ENCODE measurements at places on chromosomes 5 and 9.

GRCh38 chr5:60490597-60491166 lies 209.3 kb downstream of the DEPDC1B start:
- DNase-seq = no peak

DNA sequence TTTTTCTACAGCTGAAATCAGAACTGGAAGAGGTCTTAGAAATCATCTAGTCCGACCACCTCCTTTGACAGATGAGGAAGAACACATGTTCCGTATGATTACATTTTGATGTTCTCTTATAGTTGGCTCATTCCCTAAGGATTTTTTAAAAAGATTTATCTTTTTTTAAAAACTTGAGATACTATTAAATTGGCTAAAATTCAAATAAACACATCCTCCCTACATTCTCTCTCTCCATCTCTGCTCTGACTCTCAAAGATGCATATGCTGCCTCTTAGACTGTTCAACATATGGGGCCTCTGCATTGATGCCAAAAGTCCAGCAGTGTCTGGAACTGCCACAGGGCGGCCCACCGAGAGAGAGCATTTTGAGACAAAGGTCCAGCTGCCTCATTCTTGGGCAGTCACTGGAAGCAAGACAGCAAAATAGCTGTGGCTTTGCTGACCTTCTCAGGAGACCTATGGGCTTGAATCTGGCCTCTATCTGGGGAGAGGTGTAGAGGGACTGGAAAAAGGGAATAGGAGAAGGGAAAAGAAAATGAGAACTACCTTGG lies 12.8 kb upstream of the TSSK1B start:
- no peak for DNase-seq

DNA sequence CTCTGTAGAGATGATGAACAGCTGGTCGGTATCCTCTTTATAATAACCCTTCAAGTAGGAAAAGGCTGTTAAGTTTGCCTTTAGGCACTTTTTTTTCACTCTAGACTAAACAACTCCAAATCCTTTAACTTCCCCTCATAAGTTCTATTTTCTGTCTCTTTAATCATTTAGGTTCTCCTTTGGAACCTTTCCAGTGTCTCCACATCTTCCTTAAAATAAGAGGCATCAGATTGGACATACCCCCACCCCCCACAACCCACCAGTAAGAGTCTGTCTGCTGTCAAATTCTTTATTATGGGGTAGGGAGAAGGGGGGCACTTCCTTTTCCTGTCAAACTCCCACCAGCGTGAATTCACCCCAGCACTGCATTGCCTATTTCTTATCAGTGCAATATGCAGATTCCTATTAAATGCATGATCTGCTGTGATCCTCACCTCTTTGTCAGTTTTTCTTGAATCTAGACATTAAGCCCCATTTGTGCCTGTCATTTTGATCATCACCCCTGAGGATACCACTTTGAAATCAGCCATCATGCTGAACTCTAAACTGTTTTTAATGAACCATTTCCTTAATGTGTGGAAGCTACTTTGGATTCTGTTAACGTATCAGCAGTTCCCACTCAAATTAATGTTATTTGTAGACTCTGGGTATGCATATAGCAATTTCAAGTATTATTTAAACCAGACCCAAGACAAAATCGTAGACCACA lies 212.2 kb downstream of the PDZD2 start:
- DNase-seq = no peak

- DNase-seq = no peak
Measured at GRCh38 chr5:11047030-11047429, 286.0 kb upstream of the DAP start.

GRCh38 chr5:142789206-142789605 lies 19.0 kb downstream of the ARHGAP26 start:
- DNase-seq = no peak

GRCh38 chr5:79122973-79123372 lies 11.4 kb downstream of the BHMT start:
- no peak for DNase-seq

- no peak for DNase-seq
Measured at GRCh38 chr9:105226055-105226454, 18.4 kb upstream of the SLC44A1 start.

- DNase-seq = no peak
Measured at GRCh38 chr5:132557478-132558172, 848 bp downstream of the RAD50 start.

DNA sequence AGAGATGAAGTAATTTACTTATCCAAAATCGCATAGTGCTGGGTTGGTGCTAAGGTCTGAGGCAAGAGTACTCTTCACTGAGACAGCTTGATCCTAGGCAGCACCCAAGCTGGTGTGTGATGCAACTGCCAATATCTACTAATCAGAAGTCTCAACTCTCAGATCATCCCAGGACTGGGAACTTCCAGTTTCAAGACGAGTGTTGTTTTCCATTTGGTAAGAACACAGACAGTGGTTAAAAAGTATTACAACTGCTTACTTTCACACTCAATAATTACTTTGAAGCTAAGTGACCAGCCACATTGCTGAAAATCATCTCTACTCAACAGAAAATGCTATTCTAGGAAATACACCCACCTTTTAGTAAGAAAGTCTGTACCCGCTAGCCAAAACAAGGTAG lies 45.3 kb downstream of the FBXW11 start:
- DNase-seq = no peak

GRCh38 chr5:77222722-77223121 lies 12.2 kb downstream of the PDE8B start:
- DNase-seq = no peak

GRCh38 chr5:111639912-111640311 lies 117.1 kb downstream of the NREP start:
- DNase-seq = no peak

GRCh38 chr9:117491491-117491890 lies 76.6 kb upstream of the ASTN2 start:
- DNase-seq = no peak

DNA sequence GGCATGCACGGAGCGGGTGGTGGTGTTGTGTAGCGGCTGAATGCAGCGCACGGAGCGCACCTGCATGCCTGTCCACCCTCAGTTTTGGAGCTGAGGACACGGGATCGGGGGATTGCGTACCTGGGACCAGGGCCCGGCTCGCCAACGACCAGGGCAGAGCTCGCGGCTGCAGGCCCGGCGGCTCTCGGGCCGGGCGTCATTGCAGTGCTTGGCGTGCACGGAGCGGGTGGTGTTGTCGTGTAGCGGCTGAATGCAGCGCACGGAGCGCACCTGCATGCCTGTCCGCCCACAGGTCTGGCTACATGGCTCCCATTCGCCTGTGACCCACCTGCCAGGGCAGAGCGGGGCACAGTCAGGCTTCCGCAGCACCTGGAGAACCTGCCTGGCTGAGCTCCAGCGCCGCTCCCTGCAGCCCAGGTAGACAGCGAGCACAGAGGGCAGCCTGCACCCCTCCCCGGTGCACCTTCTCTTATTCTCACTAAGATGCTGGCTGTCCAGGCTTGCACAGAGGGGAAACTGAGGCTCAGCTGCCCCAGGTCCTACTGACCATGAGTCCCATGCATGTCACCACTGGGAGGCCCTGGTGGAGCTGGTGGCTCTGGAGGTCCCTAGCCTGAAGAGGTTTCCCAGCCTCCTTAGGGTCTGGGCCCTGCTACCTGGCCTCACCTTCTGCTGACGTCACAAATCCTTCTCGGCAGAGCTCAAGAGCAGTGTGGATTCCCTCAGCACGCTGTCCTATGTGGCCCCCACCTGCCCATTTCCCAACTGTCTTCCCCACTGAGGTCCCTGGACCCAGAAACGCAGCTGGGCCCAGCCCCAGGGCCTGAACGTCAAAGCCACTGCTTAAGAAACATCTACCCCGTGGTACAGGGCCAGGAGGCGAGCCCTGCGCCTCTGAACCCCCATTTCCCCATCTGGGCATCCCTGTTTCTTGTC lies 64.9 kb downstream of the ZNF354C start:
- no peak for DNase-seq

- no peak for DNase-seq
Measured at GRCh38 chr9:101513351-101513750, 20.3 kb upstream of the RNF20 start.

DNA sequence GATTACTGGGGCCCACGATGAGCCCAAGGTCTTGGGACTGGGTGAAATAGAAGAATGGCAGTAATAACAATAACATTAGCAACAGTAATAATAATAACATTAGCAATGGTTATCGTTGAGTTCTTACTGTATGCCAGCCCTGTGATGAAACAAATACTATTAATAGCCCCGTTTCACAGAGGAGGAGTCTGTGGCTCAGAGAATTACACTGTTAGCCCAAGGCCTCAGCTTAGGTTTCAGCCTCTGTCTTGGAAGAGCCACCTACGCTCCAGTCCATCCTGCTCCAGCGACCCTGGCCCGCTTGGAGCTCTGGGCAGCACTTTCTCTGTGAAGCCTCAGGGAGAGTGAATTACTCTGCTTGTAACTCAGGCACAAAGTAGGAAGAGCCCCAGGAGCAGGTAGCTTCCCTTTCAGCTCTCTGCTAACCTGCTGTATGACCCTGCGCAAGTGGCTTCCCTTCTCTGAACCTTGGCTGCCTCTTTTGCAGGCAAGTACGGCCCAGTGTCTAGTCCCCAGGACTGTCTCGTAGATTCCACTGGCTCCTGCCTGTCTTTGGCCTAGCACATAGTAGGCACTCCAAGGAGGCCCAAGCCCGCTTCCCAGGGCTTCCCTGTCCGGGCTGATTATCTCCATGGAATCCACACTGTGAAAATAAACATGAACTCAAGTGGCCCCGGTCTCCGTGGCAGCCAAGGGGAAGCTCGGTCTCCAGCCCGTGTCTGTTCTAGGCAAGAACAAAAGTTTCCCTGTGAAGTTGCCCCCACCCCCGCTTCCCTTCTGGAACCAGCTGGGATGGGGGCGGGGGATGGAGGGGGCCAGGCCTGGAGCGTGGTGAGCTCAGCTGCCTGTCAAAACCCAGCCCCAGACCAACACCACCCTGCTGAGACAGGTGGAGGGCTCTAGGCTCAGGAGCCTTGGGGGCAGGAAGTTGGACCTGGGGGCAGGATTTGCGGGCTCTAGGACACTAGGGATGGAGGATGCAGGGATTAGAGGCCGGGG lies 26.2 kb upstream of the LMX1B start:
- no peak for DNase-seq

- no peak for DNase-seq
Measured at GRCh38 chr5:136780518-136780917, 415.2 kb upstream of the TRPC7 start.

- no peak for DNase-seq
Measured at GRCh38 chr5:116472274-116472673, 102.3 kb downstream of the SEMA6A start.

DNA sequence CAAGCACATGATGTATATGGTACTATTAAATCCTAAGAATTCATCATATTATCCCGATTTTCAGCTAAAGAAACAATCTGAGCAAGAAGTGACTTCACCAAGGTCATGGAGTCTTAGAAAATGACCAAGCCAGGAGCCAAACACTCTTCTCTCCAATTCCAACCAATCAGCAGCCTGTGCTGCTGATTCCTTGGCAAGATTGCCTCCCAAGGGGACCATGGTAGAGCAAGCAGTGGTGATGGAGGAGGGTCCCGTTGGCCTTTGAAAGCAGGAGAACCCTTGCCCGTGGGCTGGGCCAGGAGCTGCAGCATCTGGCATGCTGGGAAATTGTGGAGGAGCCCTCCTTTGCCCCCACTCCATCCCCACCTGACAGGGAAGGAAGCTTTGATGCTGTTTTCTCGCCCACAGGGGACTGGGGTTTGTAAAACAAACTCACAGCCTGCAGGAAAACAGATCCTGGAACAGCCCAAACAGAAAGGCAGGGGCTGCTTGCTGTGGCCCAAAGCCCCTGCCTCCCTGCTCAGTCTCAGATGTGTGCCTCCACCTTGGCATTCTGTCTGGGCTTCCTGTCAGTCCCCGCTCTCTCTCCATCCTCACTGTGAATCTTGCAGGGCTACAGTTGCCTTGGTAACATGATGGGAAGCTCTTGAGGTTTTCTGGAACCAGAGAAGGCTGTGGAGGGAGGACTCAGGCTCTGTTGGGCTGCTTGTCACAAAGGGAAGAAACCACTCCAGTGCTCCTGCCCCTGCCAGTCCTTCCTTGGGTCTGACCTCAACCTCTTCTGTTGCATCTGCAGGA lies 70.8 kb upstream of the HSPA9 start:
- no peak for DNase-seq

DNA sequence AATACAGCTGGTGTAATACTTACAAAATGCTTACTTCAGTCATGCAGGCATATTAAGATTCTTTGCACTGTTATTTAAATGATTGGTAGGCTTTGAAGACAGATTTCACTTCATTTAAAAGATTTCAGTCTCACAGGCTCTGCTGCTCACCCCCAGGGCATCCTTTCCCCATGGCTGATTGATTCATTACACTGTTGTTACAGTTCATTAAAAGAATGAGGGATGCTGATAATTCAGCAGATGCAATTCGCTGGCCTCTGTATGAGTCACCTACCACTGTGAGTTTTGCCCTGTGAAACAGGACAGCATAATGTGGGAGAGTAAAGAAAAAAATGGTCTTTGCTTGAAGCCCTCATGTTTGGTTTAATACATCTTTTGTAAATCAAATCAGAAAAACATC lies 246.9 kb downstream of the CYLC2 start:
- no peak for DNase-seq

DNA sequence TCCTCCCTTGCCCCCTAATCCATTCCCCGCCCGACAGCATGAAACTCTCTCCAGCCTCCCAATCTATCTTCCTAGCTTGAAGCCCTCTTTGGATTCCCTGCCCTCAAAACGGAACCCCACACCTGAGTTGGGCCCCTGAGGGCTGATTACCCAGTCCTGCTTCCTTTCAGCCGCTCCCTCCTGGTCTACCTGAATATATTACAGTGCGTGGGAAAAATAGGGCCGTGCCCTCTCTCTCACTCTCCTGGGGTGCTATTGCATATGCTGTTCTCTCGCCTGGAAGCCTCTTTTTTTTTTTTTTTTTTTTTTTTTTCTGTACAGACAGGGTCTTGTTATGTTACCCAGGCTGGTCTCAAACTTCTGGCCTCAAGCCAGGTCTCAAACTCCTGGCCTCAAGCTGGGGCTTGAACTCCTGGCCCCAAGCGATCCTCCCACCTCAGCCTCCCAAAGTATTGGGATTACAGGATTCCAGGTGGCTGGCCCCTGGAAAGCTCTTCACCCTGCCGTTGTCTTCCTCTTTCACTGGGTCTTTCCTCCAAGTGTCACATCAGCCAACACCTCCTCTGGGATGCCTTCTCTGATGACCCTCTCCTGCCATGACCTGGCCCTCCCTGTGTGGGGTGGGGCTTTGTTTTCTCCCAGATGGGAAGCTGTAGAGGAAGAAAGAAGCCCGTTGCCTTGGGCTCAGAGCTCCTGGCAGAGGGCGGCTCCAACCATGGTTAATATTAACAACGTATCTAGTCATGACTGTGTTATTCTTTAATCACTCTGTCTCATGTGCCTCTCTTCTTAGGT lies 8.2 kb downstream of the DNM1 start:
- DNase-seq = no peak

- DNase-seq = no peak
Measured at GRCh38 chr5:63128761-63129160, 550.1 kb downstream of the LRRC70 start.

GRCh38 chr5:117893211-117893610 lies 1095.1 kb downstream of the DTWD2 start:
- no peak for DNase-seq

DNA sequence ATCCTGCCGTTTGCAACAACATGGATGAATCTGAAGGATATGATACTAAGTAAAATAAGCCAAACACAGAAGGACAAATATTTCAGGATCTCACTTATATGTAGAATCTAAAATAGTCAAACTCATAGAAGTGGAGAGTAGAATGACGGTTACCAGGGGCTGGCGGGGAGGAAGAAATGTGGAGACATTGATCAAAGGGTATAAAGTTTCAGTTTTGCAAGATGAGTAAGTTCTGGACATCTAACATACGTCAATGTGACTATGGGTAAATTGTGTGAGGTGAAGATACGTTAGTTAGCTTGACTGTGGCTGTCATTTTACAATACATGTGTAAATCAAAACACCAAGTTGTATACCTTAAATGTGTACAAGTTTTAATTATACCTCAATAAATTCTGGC lies 200.3 kb downstream of the SNX18 start:
- no peak for DNase-seq
